ENCODE measurements at places on chromosomes 11 and 22. TPM values are rescaled to one million over a fixed set of nuclear protein-coding genes. Genes with fewer than 3 reads are reported as not detected.

DNA sequence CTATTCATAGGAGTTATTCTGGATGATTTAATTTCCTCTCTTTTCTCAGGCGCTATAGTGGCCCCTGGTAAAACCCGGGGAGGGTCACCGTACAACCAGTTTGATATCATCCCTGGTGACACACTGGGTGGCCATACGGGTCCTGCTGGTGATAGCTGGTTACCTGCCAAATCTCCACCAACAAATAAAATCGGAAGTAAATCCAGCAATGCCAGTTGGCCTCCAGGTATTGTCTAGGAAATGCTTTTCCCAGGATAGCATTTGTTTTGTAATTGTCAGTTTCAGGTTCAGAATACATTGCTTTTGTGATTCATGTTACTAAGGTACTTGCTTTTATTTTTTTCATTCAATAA is 35.6 kb upstream of the ADSL start:
- DNase-seq = no peak

GRCh38 chr11:121613724-121614123 is 161.0 kb upstream of the SORL1-AS1 start:
- DNase-seq = no peak

DNA sequence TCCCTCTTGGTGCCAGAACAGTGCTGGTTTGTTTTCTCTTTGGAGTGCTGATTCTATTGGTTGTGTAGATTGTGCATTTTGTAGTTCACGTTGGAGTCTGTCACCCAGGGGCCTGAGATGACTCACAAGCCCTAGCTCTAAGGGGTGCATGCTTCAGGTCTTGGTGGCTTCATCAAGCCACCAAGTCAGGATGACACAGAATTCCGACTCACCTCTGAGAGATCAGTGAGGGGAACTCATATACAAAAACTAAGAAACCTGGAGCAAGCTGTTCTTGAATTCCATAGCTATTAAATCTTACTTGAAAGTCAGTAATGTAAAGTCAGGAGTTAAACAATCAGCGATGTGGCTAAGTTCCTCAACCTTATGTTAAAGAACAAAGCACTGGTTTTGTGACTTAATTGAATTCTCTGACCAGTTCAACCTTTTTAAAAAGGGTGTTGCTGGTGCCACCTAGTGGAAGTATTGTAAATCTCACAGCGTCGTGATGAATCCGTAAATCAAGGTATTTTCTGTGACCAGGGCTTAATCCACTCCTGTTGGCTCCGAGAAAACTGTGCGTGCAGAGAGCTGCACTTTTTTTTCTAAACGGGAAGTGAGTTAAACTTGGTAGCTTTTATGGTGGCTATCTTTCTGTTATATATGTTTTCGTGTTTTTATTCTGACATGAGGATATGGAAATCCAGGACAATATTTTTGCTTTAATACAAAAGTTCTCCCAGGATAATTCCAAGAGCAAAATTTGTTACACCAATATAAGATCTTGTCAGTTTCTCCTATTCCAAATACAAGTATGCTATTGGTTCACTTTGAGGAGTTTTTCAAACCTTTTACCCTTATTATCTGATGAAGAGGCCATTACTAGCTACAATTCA is 14.6 kb downstream of the MMP13 start:
- DNase-seq = peak; percentile 68

DNA sequence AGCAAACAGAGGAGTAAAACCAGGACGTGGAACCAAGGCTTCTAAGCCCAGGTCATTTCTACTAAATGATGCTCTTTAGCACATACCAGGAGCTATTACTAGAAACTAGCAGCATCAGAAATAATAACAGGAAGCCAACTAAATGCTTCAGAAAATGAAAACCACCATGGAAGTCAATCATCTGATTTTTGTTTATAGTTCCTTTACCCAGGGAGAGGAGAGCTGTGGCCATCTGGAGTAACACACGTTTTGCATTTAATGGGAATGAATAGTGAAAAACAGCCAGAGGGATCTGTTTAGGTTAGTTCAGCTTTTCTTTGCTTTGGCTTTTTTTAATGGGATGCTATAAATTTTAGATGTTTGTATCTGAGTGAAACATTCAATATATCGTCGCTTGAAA is 250.7 kb upstream of the ARHGAP20 start:
- no peak for DNase-seq

DNA sequence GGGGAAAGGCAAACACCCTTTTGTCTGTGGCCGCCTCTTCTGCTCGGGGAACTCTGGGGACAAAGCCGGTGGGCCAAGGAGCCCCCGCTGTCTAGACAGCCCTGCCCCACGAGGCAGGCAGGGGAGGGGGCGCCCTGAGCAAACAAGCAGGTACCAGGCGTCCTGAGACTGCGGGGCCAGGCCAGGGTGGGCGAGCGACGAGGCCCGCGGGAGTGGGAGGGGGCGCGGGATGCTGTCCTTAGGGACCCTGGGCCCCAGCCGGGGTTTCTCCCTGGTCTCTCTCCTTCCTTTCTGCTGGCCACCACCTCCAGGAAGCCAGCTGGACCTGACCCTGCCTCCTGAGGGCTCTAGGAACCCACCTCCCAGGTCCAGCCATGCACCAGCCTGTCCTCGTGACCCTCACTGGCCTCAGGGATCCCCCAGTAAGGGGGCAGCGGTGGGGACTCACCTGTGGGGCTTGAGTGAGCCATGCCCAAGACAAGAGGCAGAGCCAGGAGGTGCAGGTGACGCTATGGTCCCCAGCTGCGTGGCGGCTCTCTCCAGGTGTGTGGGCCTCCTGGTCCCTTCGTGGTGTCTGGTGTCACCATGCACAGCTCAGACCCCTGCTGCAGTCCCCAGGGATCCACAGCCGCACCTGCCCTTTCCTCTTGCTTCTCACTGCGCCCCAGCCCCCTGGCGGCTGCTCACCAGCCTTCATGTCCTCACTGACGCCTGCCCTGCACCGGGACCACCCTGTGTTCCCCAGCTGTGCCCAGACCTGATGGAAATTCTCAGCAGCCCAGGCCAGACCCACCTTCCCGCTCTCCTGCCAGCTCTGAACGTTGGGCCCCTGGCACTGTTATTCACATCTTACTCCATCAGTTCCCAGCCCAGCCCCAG is 26.5 kb upstream of the MUC5AC start:
- DNase-seq = no peak

- DNase-seq = no peak
Observed at GRCh38 chr22:50243685-50244419, 971 bp downstream of the TUBGCP6 start.

GRCh38 chr22:42945736-42946135 is 69.2 kb downstream of the PACSIN2 start:
- DNase-seq = no peak

DNA sequence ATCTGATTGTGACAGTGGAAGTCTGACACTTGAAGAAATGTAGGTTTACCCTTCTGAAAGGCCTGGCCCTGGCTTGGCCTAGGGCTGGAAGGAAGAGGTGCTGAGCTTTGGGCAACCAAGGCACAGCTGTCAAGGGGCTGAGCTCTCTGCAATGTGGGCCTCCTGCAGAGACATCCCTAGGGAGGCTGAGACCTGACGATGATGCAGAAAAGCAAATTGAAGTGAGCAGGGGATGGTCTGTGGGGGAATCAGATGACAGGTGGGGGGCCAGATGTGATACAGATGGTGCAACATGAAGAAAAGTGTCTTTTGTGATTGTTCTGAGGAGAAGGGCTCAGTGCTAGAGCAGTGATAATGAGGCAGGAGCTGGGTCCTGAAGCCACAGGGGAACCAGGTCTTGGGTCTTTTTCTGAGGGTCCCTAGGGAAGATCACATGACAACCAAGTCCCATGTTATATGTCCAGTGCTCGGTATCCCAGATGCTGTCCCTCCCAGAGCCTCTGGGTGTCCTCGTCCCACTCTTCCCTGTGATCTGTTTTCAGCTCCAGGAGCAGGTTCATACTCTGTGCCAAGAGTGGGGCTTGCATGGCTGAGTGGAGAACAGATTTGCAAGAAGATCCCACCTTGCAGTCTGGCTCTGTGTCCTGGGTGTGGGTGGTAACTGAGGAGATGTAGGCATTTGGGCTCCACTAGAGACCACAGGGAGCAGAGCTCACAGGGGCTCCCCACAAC is 79.9 kb upstream of the VPREB1 start:
- DNase-seq = no peak

- no peak for DNase-seq
Observed at GRCh38 chr11:104700609-104701008, 197.7 kb downstream of the CASP12 start.

DNA sequence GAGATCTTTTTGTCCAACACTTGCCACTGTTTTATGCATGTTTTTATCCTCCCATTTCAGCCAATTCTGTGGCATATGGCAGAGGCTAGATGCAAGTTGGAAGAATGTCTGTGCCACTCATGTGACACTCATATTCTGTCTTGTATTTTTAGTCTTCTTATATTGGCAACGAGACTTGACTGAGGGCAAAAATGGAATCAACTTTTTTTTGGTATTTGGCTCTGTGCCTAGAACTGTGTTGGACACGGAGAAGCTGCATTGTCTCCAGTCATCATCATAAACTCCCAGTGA is 1.7 kb upstream of the FZD4 start:
- no peak for DNase-seq

DNA sequence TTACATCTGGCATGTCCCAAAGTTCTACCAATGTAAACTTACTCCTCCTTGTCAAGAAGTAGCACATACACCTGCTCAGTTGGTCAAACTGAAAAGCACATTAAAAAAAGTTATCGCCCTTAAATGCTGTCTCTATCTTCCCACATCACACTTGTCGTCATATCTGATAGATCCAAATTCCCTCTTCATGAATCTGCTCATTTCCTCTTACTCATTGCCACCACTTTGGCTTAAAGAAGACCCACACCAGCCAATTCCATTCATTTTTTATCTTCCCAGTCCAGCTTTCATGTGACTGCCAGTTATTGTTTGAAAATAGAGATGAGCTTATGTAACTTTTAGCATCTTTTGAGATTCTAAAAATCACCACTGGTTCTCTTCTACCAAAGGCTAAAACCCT is 305.9 kb upstream of the MTNR1B start:
- DNase-seq = no peak

- peak; percentile 76 for DNase-seq
Observed at GRCh38 chr11:121466063-121466794, 13.5 kb upstream of the SORL1-AS1 start.

DNA sequence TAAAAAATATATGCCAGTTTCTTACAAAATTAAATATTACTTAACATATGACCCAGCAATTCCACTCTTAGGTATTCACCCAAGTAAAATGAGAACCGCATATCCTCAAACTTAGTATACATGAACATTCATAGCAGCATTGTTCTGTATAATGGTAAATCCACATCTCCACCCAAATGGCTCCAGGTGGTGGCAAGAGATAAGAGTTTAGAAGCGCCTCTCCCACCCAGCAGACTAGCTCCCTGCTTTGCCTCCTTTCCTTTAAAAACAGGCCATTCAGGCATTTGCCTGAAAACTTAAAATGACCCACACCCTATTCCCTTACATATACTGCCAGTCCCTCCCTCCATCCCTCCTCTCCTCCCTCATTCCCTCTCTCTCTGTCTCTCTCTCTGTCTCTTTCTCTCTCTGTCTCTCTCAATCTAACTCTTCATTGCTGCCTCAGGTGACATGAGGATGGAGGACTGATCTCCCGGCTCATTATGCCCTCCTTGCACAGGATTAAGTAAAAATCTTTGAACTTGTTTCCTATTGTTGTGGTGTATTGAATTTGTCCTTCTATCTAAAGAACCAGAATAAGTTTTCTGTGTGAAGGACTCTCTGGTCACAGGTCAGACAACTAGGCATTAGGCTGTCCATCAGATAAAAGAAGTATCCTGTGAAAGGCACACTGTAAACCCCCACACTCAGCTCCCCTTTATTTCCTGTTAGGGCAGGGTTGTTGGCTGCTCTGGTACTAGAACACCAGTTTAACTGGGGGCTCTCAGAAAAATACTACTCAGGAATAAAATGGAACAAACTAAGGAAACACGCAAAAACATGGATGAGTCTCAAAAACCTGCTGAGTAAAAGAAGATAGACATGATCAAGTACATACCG is 48.3 kb downstream of the RRP8 start:
- DNase-seq = no peak

DNA sequence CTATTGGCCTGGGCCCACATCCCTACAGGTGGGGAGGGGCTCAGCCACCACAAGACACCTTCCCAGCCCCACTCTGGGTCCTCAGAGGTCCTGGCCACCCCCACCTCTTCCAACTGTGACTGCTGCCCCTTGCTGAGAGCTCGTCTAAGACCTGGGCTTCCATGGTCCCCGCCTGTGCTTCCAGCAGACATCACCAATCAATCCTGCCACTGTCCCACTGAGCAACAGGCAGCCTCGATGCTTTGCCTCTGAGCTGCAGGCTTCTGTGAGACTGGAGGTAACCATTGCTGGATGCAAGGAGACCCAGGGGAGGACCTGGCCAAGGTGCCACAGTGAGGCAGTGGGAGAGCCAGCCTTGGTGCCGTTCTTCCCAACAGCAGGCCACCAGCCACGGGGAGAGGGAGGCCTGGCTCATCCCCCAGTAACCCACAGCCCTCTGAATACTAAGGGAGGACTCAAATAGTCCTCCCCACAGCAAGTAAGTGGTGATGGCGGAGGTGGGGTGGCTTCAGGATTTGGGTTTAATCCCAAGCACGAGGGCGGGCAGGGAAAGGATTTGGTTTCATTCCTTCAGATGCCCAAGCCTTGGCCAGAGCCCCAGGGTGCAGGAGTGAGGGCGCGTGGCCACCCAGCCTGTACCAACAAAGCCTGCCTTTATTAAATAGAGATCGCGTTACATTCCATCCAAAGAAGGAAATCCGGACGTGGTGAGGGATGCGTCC is 5.5 kb upstream of the FADS3 start:
- no peak for DNase-seq

- DNase-seq = no peak
Observed at GRCh38 chr11:93487032-93487483, 56.1 kb downstream of the SMCO4 start.

- no peak for DNase-seq
Observed at GRCh38 chr22:48980409-48980808, 847.3 kb downstream of the BRD1 start.

Gene CNTF
- total RNA-seq = 1.1 TPM

Gene UBQLNL
- total RNA-seq = 0.26 TPM

Gene TRIM48
- total RNA-seq = not detected

Gene CDC42EP1
- total RNA-seq = 1.9 TPM

Gene CD248
- total RNA-seq = 0.15 TPM

Gene SLC17A6
- not detected for total RNA-seq

Gene SMIM38
- 0.12 TPM for total RNA-seq

All from activated naive CD4-positive, alpha-beta T cell treated with anti-CD3 and anti-CD28 coated beads for 36 hours (primary cell).